ENCODE measurements at places on chromosomes 11 and 22.

DNA sequence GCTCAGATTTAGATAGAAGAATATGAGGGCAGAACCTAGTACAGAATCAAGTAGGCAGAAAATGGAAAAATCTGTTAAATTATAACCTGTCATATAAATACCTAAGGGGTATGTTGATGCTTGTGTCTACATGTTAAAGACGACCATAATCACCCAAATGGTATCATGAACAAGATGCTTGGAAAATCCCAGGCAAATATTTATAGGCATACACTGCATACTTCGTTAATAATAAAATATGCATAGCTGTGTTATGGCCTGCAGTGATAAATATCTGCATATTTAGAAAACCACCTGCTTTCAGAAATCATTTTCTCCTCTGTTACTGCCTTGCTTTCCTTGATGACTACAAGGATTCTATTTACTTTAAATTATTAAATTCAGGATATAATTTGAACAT lies 18.9 kb upstream of the DDX10 start:
- DNase-seq = no peak

DNA sequence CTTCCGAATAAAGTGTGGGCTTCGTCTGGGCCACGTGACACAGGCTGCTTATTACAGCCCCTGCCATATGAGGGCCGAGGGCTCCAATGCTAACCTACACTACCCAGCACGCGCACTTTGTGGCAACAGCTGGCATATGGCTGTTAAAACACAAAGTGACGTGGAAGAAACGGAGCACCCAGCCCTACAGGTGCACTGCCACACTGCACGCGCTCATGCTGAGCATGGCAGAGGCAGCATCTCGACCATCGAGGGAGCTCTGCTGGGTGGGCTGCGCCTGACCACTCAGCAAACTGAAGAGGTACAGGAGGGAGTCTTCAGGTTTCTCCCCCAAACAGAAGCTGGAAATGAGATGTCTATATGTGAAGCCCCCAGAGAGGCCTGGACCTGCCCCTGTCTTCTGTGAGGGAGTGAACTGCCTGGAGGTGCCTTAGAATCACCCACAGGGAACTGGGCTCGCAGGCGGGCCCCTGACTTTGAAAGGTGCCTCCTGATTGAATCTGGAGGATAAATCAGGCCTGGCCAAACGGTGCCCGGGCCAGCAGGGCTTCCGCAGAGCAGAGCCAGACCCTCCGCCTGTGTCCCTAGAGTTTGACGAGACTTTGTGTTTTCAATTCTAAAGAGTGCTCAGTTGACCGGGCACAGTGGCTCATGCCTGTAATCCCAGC lies 18.3 kb downstream of the TSSC4 start:
- no peak for DNase-seq

DNA sequence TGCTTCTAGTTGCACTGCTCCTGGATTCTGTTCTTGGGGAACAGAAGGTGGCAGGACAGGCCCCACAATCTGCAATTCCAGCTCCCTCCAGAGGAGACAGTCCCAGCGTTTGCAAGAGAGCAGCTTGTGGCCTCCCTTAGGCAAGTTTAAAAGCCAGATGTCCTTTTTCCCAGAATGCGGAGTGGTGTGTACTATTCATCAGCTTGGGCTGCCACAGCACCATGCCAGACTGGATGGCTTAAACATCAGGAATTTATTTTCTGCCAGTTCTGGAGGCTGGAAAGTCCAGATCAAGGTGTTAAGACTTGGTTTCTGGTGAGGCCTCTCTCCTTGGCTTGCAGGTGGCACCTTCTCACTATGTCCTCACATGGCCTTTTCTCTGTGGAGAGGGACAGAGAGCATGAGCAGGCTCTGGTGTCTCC lies 11.7 kb downstream of the MIAT start:
- DNase-seq = peak; percentile 57

DNA sequence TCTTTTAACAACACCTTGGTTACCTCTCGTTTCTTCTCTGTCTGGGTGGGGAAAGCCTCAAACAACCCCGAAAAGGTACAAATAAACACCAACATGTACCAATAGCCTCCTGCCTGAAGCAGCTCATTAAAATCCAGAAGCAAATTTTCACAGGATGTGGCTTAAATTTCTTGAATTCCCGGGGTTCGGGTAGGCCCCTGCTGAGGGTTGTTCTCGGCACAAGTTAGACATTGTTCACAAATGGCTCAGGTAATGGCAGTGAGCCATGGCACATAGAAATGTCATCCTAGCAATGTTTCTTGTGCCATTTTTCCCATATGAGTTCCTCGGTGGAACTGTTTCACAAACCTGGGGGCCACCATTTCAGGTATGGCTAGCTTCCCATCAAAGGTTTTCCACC lies 19.7 kb upstream of the GLYATL1 start:
- DNase-seq = no peak

DNA sequence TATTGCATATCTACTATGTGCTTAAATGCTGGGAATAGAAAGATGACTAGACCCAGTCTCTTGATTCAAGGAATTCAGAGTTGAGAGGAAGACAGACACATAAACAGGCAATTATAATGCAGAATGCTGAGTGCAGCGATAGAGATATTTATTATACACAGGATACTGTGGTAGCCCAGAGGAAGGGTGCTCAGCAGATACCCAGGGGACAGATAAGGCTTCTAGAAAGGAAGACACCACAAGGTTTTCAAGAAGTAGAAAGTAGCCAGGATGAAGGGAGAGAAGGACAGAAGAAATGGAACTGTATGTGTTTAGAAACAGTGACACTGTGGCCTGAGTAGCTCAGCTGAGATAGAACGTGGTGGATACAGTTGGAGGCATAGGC lies 79.4 kb upstream of the NNMT start:
- no peak for DNase-seq

Measured in cardiac fibroblast (primary cell).